H9 (cell line): ENCODE measurements at places on chromosomes 11 and 22.

DNA sequence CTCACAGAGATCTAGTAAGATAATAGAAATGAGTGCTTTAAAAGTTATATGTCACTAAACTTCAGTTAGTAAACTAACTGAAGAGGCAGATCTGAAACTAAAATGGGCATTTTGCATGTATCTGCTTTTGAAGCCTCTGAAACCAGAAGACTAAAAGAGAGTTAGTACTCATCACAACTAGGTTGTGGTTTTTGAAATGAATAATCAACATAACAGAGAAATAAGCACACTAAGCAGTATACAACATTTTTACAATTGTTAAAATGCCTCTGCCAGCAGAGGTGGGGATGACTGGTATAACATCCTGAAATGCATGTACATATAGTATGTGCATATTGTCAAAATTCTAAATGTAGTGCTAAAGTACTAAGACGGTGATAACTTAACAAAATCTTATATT lies 564.5 kb downstream of the DLG2 start:
- DNase-seq, result no peak

DNA sequence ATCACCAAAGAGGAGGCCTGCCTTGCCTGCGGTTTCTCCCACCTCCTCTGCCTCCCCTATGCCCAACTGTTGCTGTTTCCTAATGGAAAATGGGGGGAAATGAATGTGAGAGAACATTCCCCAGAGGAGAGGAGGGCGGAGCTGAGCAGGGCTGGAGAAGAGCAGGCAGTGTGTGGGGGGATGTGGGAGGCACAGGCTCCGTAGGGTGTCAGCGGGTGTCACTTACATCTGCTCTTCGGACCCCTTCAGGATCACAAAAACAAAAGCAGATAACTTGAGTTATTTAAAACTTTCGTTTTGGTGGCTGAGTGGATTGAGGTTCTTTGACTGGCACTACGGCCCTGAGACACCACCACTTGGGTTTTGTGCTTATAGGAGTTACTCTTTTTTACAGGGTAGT lies 93.8 kb downstream of the CEP164 start:
- no peak for DNase-seq

- no peak for DNase-seq
Measured at GRCh38 chr11:75286826-75287465, 46.4 kb downstream of the TPBGL start.

- peak; percentile 52 for DNase-seq
Measured at GRCh38 chr11:69475866-69476471, 5.5 kb upstream of the LINC01488 start.

- no peak for DNase-seq
Measured at GRCh38 chr11:124791626-124792341, 8.4 kb downstream of the MSANTD2 start.

DNA sequence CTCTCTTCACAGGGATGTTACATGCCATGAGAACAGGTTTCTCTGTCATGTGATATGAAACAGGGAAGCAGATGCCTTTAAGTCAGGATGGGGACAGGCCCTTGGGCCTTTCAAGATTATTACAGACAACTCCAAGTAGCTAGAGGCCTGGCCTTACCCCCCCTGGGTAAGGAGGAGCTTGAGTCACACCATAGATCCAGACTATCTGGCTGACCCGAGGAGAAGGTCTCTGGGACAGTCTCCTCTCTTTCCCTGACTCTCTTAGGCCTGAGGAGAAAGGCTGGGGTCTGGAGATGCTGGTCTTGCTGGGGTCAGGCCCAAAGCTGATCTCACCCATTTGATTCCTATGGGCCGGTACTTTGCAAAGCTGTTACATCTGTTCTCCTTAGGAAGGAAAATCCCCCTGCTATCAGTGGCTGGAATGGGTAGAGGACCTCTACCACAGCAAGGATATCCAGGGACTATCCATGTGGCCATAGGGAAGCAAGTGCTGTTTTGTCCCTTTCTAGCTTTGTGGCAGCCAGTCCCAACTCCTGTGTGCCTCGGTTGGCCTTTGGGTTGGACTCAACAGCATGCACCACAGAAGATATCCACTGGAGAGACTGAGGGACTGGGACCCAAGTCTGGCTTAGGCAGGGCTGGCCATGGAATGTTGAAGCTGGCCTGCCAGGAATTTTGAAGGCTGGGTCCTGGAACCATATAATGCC lies 25.2 kb downstream of the RELT start:
- DNase-seq, result no peak

- DNase-seq, result no peak
Measured at GRCh38 chr11:62603072-62603408, 1.4 kb upstream of the MTA2 start.

DNA sequence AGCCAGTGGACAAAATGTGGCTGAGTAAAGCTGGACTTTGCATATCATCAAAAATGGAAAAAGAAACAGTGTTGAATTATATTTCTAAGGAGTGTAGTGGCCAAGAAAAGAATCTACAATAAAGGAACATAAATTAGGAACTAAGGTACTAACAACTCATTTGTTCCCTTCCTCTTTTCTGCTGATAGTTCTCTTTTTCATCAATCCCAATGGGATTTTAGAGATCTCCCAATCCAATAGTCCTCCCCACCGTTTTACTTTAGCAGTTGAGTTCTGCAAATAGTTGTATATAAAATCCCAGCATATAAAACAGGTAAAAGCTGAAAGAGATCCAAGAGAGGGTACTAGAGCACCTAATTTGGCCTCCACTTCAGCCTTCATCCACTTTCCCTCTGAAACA lies 2.0 kb downstream of the PRCP start:
- DNase-seq, result no peak

- DNase-seq, result peak; percentile 74
Measured at GRCh38 chr22:50058906-50059880, 1.1 kb upstream of the TTLL8 start.

DNA sequence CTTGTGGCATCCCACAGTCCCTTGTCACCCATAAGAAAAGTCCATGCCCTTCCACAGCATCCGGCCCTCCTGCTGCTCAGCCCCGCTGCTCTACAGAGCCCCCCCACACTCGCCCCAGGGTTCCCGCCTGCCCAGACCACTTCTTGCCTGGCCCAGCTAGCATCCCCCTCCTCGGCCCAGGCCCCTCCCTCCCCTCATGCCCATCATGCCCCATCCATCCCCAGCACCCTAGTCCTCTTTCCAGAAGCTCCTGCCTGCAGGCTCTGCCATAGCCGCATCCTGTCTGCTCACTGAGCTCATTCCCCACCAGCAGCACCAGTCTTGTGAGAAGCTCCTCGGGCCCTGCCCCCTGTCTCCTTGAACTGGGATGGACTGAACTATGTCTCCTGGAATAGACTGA lies 54.4 kb downstream of the LINC01488 start:
- no peak for DNase-seq

GRCh38 chr11:119741369-119742262 lies 12.6 kb upstream of the NECTIN1 start:
- DNase-seq, result peak; percentile 74

DNA sequence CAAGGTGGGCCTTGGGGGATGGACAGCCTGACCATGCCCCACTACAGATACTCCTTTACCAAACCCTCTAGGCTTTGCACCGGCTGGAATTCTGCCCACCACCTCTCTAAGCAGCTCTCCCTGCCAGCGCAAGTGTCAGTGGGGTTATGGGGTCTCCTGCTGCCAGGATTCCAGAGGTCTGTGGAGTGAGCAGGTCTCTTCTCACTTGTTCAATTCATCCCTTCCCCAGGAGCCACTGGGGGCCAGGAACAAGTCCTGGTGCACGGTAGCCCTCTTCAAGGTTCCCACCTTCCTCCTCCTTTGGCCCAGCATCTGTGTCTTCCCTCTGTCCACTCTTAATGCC lies 30.5 kb downstream of the CCDC15 start:
- DNase-seq, result no peak

DNA sequence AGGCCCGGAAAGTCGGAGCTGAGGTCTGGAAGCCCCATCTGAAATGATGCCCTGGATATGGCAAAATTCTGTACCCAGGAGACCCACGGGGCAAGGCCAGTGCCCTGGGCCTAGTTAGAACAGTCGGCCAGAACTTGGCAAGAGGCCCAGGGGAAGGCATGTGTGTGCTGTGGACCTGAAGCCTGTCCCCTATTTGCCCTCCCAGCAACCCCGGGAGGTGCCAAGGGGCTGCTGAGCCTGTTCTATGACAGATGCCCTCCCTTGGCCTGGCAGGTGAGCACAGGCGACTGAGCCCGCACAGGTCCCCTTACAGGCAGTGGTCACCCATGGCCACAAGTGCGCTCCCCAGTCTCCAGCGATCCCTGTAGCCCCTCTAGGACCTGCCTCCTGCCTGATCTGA lies 51.7 kb downstream of the NAT10 start:
- DNase-seq, result no peak

GRCh38 chr11:130151196-130151595 lies 8.4 kb upstream of the ST14 start:
- DNase-seq, result no peak

DNA sequence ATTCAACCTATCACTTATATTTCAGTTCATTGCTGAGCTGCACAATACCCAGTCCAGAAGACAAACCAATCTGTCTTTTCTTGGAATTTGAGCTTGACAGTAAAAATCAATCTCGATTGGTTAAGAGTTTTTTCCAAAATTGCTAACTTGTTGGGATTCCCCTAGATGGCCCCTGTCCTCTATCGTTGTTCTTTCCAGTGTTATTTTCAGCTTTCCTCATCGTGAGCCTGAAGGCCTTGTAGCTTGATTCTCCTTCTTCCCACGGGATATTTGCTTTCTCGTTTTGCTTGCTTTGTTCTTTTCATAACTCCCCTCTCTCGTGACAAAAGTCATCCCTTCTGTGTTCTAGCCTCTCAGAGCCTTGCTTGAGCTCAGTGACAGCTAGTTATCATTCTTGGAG lies 3.1 kb downstream of the OR8B8 start:
- no peak for DNase-seq

GRCh38 chr22:28819253-28820096 lies 19.1 kb upstream of the XBP1 start:
- DNase-seq, result no peak

DNA sequence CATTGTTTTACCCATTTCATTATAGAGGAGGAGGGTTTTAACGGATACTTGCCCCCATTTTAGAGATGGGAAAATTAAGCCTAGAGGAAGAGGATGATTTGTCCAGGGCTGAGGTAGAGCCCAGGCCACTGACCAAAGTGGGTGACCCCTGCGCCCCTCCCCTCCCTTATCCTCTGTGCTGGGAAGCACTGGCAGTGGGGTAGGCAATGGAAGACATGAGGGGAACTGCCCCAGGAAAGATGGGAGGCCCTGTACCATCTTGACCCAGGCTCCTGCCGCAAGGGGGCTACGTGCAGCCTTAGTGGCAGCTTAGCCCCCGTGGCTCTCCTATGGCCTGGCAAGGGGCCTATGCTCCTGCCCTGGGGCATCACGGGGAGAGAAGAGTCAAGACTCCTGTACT lies 76.4 kb upstream of the MYOD1 start:
- no peak for DNase-seq

DNA sequence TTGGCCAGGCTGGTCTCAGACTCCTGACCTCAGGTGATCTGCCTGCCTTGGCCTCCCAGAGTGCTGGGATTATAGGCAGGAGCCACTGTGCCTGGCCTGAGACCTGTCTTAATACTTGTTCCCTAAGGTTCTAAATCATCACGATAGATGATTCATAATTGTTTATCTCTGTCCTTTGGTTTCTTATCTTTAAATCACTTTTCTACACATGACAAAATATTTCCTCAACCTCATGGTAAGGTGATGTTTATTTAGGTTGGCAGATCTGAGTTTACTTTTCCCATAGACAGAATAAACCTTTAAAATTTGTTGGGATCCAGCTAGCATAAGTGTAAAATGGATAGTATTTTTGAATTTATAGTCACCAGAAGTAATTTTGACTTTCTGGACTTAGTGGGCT lies 3.5 kb downstream of the PSMD13 start:
- DNase-seq, result no peak

DNA sequence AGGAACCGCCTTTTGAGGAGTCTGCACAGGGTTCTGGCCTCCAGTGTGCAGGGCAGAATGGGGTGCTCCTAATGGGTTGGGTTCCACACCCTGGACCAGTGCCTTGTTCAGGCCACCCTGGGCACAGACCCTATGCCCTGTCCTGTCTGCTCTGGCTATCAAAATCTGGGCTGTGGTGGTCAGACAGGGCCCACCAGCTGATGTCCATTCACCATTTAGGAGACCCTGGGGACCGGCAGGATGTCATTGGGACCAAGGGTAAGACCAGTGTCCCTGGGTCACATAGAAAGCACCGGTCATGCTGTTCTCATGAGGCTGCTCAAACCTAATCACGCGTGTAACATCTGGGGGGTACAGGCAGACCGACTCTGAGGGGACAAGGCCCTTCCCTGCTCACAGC lies 37.3 kb downstream of the PARVG start:
- DNase-seq, result no peak

DNA sequence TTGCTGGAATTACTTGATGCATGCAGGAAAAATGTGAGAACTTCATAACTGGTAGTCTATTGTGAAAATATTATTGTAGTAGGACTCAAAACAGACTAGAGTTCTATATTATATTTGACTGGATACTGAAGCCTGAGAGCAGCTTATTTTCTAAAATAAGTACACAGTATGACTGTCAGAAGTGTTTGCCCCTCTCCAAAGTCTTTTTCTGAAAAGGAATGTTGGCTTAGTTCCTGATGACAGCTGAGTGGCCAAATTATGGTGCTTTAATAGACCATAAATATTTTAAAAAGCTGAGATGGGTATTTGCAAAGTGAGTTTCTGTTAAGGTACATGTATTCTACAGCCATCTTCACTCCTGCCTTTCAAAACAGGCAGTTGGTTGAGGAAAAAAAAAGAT lies 13.1 kb downstream of the ZBED5 start:
- DNase-seq, result no peak

GRCh38 chr11:65314501-65315203 lies at the start of gene CDC42EP2:
Gene CDC42EP2 (plus strand): TSS chr11:65314866. CDS start chr11:65320899, 6,033 bp downstream.
- DNase-seq, result peak; percentile 86

DNA sequence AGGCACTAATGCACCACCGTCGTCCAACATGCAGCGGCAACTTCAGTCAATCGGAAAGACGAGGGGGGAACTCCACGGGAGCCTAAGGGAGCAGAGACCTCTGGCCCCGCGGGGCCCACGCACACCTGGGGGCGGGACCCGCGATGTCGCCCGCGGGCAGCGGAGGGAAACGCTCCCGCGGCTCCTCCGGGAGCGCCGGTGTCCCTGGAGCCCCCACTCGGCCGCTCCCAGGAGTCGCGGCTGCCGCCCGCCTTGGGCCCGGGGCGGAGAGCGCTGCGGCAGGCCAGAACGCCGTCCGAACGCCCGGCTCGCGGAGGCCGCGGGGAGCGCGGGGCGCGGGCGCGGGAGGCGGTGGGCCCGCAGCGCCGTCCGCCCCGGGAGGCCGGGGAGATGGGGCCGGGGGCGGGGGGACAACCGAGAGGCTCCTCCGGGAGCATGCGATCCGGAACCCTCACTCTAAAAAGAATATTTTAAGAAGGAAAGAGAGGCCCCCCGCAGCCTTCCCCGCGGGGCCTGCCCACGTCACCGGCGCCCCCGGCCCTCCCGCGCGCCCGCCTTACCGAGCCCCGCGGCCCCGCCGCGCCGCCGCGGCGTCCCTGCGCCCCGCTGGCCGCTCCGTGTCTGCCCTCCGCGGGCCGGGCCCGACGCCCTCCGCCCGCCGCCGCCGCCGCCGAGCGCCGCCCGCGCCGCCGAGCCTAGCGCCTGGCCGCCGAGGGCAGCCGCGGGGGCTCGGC lies 86.6 kb upstream of the ARHGAP32 start:
- DNase-seq, result no peak
